ENCODE measurements at places on chromosomes 4 and X.

- DNase-seq = no peak
Observed at GRCh38 chrX:43505769-43506168, 150.3 kb upstream of the MAOA start.

GRCh38 chrX:25043192-25043591, 27.4 kb upstream of the ARX start:
- no peak for DNase-seq

- no peak for DNase-seq
Observed at GRCh38 chr4:139401368-139401767, 52.6 kb upstream of the RAB33B start.

DNA sequence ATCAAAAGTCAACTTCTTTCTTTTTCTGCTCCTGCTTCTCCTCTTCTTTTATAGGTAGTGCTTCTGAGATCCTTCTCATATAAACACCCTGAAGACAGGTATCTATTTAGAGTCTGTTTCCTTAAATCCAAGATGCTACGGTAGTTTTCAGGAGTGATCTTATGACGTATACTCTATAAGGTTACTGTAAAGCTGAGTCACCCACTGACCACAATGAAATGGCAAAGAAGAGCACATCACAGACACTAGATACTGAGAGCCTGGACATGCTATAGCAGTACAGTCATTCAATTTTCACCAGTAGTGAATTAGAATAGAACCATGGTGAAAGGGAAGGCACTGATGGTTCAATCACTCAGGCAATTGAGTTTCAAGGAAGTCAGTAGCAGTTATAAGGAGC, 412.5 kb downstream of the ADAM29 start:
- DNase-seq = no peak

DNA sequence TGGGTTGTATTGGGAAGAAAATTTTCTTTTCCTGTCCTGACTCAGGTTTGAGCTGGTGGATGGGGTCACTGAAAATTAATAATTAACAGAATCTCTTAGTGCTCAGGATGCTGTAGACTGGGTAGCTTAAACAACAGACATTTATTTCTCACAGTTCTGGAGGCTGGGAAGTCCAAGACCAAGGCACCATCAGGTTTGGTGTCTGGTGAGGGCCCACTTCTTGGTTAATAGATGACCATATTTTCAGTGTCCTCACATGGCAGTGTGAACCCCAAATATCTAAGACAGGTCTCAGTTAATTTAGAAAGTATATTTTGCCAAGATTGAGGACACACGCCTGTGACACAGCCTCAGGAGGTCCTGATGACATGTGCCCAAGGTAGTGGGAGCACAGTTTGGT, 31.1 kb downstream of the HERC6 start:
- DNase-seq = no peak

GRCh38 chr4:153619811-153620210, 64.3 kb upstream of the TLR2 start:
- DNase-seq = no peak

DNA sequence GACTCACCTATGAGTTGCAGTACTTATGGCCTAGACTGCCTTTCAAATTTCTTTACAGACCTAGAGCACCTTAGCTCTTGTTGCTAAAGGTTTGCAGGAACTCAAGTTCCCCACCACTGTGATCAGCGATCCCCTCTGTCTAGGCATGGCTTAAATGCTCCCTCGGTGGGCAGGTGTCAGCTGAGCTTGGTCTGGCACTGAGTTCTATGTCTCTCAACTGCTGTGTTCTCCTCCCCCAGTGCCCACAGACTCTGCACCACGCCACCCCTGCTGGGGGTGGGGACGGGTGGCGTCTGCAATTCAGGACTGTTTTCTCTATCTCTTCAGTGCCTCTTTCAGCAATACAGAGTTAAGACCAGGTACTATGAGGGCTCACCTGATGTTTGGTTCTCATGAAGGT, 30.5 kb downstream of the TMEM271 start:
- DNase-seq = no peak

- DNase-seq = peak; percentile 4
Observed at GRCh38 chr4:8818063-8818881, 53.4 kb downstream of the HMX1 start.

GRCh38 chrX:39427492-39427891, 626.2 kb downstream of the MID1IP1 start:
- DNase-seq = no peak

- no peak for DNase-seq
Observed at GRCh38 chrX:72365126-72365525, 59.4 kb upstream of the CITED1 start.

- DNase-seq = no peak
Observed at GRCh38 chrX:143298663-143299241, 218.5 kb downstream of the SPANXN3 start.

DNA sequence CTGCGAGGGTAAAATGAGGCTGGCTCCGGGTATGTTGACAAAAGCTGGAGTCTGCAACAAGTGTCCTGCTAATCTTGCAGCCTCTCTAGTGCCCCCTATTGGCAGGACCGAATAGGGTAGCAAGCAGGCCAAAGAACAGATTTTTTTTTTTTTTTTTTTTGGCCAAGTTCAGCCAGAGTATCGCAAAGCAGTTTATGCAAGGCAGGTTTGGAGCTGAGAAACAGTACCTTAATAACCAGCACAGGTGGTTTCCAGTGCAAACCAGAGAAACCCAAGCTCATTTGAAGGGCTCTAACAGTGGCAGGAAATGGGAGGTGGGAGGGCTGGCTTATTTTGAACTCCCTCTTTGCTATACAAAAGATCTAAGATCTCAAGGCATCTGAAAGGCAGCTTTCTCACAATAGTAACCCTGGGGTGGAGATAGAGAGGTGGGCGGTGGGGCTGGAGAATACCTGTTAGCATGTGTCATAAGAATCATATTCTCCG, 38.2 kb upstream of the OCIAD2 start:
- no peak for DNase-seq

DNA sequence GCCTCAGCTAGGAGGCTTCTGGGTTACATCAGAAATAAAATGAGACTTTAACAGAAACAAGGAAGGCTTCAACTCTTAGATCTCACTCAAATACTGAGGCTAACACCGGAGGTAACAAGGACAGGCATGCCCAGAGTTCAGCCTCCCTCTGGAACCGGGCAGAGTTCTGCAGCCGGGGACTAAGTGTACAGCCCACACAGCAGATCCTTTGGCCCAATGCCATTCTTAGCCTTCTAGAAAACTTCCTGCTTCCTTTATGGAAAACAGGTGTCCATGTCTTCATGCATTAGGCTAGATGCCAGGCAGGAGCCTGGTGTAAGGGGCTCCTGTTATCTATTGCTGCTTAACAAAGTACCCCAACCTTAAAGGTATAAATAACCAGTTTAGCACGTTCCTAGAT, 369.7 kb downstream of the BCOR start:
- DNase-seq = no peak

- DNase-seq = no peak
Observed at GRCh38 chr4:56618734-56619133, 62.4 kb downstream of the HOPX start.

- DNase-seq = no peak
Observed at GRCh38 chr4:149158817-149159216, 656.8 kb downstream of the IQCM start.

- no peak for DNase-seq
Observed at GRCh38 chr4:129682586-129682985, 586.6 kb downstream of the C4orf33 start.

- no peak for DNase-seq
Observed at GRCh38 chr4:24334906-24335305, 249.4 kb downstream of the DHX15 start.

- no peak for DNase-seq
Observed at GRCh38 chrX:47358387-47359065, 11.9 kb upstream of the ZNF157 start.

DNA sequence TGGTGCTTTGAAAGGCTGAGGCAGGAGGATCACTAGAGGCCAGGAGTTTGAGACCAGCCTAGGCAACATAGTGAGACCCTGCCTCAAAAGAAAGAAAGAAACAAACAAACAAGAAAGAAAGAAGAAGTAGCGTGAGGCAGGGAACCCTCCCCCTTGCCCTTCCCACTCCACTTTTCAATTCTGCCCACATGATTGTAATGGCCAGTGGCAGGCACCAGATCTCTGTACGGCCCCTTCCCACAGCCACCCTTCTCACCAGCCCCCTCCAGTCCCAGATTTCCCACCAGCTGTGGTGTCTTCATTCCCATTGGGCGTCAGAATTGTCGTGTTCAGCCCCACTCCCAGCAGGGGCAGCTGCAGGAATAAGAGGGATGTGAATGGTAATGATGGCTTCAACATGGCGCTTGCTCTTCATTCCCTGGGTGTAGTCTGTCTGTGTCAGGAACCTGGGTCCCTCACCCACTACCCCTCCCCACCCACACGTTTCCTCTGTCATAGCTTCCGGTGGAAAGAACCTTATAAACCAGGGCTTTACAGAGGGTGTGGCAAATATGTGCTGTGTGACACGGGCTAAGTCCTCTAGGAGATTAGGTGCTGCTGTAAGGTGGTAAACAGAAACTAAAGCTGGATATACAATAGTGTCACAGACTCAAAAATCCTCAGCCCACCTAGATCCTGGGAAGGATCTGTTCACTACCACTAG, at the start of gene IL2RG:
Gene IL2RG (minus strand): TSS at position 437 of the 703 bp plus-strand sequence. CDS start 38 bp downstream, at position 399.
- no peak for DNase-seq

GRCh38 chr4:148077581-148077980, 345.7 kb downstream of the ARHGAP10 start:
- DNase-seq = no peak

DNA sequence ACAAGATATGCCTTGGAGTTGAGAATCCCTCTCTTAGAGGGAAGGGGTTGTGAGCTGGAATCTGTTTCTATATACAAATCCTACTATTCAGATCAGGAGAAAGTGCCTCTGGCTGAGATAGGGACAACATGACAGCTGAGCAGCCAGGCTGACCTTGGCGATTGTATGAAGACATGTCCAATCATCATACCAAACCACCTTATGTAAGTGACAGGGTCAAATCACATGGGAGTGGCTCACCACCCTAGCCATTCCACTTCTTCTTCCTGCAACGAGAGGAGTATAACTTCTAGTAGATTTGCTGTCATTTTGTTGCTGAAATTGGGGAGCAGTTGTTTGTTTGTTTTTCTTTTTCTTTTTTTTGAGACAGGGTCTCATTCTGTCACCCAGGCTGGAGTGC, 48.3 kb upstream of the TMEM150C start:
- DNase-seq = no peak

- no peak for DNase-seq
Observed at GRCh38 chr4:1187182-1187581, 14.8 kb upstream of the SPON2 start.

DNA sequence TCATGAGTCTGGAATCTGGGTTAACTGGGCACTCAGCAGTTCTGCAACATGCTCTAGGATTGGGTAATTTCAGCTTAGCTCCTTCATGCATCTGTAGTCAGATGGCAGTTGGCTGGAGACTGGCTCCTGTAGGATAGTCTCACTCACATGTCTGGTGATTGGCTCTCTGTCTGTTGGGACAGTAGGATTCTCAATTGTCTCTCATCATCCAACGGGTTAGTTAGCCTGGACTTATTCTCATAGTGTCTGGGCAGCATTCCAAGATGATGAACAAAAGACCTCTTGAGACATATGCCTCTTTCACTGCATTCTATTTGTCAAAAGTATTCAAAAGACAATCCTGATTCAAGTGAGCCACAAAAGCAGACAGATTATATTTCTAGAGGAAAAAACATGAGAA, 795.6 kb upstream of the GALNTL6 start:
- DNase-seq = no peak

GRCh38 chr4:119540249-119540648, 88.4 kb downstream of the PDE5A start:
- no peak for DNase-seq

DNA sequence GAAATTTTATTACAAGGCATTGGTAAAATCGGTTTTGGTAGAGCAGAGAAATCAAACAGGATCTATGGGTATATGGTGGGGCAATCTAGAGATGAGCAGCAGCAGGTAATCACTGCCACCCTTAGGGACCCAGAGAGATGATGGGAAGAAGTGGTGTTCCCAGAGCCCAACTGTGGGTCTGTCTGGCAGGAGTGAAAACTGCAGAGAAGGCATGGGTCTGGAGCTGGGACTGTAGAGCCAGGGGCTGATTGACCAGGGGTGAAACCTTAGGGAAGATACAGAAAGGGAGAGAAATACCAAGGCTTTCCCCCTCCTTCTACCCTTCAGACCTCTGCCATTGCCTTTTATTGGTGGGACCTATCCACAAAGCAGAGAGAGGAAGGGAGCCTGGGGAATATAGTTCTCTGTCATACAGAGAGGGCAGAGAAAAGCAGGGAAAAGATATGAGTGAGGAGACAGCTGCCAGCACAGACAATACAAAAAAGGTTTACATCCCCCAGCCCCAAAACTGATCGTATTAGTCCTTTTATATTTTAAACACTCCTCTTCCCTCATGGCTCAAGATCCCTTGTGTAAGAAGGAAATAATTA, 28.7 kb downstream of the PDLIM5 start:
- DNase-seq = no peak

- DNase-seq = no peak
Observed at GRCh38 chrX:48579259-48579658, 5.0 kb downstream of the RBM3 start.

- DNase-seq = no peak
Observed at GRCh38 chr4:83626245-83626836, 90.4 kb downstream of the GPAT3 start.

DNA sequence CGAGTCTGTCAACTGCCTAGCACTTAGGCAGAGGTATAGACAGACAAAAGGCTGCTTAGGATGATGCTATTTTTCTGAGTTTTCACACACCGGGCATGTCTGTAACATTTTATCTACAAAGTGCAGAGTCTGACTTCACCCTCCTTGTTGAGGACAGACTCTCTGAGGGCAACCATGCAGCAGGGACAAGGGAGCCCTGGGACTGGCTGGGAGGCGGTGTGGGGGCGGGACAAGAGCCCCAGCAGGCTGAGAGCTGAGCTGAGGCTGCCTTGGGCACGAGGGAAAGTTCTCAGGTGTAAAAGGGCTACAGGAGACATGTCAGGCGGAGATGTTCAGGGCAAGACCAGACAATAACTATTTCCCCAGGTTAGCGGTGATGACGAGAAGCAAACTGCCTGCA, 81.6 kb downstream of the GATB start:
- no peak for DNase-seq

- DNase-seq = no peak
Observed at GRCh38 chr4:110501826-110502225, 25.9 kb downstream of the ENPEP start.

- peak; percentile 53 for DNase-seq
Observed at GRCh38 chr4:90127223-90127705, at the start of gene CCSER1. TSS of gene CCSER1 (plus strand) at chr4:90127394.

All from posterior cingulate gyrus (tissue), 11 donors.